Stimulated activated CD8-positive, alpha-beta memory T cell treated with anti-CD3 and anti-CD28 coated beads, Interleukin-12 subunit alpha, Interleukin-12 subunit beta, amount 100 ng/mL, for 4 hours (primary cell): ENCODE measurements at places on chromosomes 11 and 22.

GRCh38 chr11:110600322-110600721, 111.9 kb downstream of the ARHGAP20 start:
- DNase-seq: no peak

- no peak for DNase-seq
These were observed 24.2 kb upstream of the ANKK1 start for GRCh38 chr11:113363406-113363805.

DNA sequence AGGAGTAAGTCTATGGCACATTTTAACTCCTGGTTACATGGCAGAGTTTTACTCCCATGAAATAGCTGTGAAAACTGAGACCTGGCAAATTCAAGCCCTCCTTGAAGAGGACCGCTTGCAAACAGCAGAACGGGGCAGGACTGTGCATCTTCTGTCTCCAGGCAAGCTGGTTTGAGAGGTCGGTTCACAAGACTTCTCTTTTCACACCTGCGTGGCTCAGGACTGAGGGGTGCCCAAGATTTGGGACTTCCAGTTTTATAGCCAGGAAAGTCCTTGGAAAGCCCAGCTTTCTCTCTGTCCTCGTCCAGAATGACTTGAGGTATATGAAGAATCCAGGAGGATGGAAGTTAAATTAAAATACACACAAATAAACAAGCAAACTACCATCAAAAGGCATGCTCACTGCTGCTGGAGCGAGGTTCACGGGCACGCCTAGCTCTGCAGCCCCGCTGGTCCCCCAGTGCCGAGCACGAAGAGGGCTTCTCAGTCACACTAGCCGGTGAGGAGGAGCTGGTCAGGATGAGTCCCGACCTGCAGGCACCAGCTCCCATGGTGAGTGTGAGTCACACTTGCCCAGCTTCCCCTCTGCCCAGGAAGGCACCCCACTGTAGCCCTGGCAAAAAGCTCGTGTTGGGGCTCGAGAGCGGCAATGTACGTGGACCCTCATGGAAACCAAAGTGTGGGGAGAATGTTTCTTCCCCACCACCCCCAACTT, 1382.4 kb downstream of the BRD1 start:
- DNase-seq: no peak

DNA sequence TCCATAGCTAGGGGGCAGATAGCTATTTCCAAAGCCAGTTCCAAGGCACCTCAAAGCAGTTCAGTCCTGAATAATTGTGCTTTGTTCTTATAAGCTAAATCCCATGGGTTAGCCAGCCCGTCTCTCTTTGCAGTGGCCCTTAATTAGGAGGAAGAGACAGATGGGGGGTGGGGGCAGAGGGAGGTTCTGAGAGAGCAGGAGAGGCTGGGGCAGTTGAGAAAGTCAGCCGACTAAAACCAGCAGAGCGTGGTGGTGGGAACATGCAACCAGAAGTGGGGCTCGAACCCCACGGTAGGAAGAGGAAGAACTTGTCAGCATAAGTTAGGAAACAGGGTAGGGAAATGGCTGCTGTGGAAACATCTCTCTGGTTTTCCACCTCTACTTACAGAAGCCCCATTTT, 10.9 kb upstream of the SCN4B start:
- DNase-seq: no peak

DNA sequence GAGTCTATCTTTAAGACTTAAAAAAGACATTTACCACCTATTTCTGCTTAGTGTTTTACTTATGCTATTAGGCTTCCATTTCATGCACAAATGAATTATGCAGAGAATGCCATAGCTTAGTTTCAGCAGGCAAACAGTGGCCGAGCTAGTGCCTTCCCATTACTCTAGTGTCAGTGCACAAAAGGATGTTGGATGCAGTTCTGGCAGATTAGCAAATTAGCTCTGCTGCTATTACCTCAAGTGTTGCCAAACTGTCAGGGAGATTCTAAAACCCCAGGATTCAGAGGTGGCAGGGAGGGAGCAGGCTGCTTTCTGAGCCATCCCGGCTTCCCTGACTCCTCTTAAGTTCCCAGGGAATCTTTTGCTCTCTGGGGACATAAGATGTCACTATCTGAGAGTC, 209.4 kb upstream of the NCAM1 start:
- DNase-seq: no peak

GRCh38 chr11:36431429-36432092, 78.5 kb downstream of the TRAF6 start:
- peak; percentile 20 for DNase-seq

- no peak for DNase-seq
These were observed 32.3 kb downstream of the MTMR2 start for GRCh38 chr11:95891423-95892170.

- DNase-seq: no peak
These were observed 303.8 kb downstream of the METTL15 start for GRCh38 chr11:28412029-28412428.

GRCh38 chr11:130631119-130631518, 182.7 kb downstream of the ADAMTS15 start:
- DNase-seq: no peak

- DNase-seq: no peak
These were observed 65.6 kb upstream of the CRYBB3 start for GRCh38 chr22:25134028-25134427.

GRCh38 chr11:103295704-103296103, 186.5 kb downstream of the DYNC2H1 start:
- no peak for DNase-seq

GRCh38 chr11:104464691-104465090, 300.7 kb upstream of the PDGFD start:
- DNase-seq: no peak

DNA sequence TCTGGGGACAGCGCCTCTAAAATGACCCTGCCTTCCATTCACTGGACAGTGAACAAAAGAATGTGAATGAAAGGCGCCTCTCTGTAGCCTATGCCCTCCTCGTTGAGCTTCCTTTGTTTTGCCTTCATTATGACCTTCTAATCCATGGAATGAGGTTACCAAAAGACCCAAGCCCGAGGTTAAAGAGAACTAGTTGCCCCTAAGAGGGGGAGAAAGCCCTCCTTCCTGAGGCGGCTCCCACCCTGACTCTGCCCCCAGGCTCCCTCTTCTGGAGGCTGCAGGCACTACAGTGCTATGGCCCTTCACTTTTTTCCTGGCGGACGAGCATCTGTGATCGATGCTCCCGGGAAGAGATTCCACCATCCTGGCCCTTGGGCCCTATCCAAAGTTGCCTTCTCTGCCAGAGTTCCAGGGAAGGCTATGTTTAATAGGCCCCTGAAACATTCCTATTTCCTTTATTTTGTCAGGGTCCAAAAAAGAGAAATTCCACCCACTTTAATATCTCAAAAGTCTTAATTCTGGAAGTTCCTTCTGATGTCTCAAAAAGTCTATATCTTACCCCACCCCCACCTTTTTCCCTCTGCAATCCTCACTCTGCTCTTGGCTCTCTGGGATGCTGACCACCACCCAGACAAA, 147.3 kb downstream of the FEZ1 start:
- peak; percentile 7 for DNase-seq

DNA sequence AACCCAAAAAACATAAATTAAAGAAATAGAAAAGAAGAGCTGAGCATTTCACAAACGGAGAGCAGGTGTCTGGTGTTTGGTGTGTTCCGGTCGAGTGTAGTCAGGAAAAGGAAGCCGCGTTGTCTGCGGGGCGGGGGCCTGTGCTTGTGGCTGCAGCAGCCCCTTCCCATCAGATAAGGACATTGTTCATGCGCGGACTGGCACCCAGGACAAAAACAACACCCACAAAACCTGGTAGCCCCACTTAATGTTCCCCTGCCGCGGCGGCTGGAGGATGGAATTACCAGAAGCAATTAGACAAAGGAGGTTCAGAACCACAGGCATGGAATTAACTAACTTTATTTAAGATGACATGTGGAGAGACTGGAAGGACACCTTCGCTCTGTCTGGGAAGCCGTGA, 29.9 kb downstream of the KRTAP5-5 start:
- DNase-seq: no peak

- no peak for DNase-seq
These were observed 2.1 kb downstream of the DEAF1 start for GRCh38 chr11:692824-693414.
